ENCODE measurements at places on chromosomes 13 and 19. TPM values are rescaled to one million over a fixed set of nuclear protein-coding genes. Genes with fewer than 3 reads are reported as not detected.

DNA sequence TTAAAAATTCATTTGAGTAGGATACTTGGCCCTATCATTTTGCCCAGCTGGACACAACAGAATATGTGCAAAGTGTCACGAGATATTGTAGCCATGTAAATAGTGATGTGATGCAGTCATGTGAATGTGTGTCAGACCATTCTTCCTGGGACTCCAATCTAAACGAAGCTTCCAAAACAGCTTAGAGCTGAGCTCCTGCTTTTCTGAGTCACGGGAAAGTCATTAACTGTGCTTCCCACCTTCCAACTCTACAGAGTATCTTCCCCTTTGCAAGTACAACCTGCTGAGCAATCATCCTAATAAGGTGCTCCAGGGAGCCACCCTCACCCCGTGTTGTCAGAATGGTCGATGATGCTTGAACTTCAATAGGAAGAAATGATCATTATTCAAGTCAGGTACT, 294.7 kb downstream of the MYO16 start:
- peaks cover 11% of the 10 kb centered on the region for H3K4me1 ChIP-seq
- no peaks in the 10 kb centered on the region for H3K27me3 ChIP-seq
- no peak overlapping the region for H3K4me3 ChIP-seq
- DNase-seq = no peak
- no peak overlapping the region for H3K27ac ChIP-seq
- H3K36me3 ChIP-seq = no peaks in the 10 kb centered on the region

- H3K27ac ChIP-seq = peak overlapping the region; percentile 56
- peaks cover 24% of the 10 kb centered on the region for H3K4me1 ChIP-seq
- H3K27me3 ChIP-seq = no peaks in the 10 kb centered on the region
- peak; percentile 93 for DNase-seq
- peak overlapping the region; percentile 8 for H3K4me3 ChIP-seq
These were observed 19.8 kb downstream of the COL4A1 start for GRCh38 chr13:110286833-110287819.

DNA sequence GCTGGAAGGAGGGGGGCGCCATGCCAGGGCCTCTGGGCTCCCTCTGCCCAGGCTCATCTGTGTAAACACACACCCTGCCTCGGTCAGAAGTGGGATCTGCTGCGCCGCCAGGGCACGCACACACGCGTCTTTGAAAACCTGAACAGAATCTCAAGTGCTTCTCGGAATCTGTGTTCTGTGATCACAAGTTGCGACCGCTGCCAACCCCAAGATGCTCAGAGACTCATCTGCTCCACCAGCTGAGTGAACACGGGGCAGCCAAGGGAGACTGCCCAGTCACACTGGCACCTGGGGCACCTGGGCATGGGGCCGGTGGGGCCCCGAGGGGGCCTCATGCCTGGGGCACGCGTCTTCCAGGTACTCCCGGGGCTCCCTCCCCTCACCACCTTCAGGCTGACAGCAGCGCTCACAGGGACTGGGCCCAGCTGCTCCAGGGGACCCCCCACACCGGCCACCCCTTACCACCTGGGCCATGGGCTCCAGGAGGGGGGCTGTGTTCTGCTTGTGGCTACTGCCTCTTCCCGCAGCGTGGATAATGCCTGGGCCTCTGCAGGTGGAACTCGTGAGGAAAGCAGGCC, 59.0 kb downstream of the KLF2 start:
- DNase-seq = no peak
- no peak overlapping the region for H3K4me3 ChIP-seq
- H3K36me3 ChIP-seq = peaks cover 3% of the 10 kb centered on the region
- no peak overlapping the region for H3K27ac ChIP-seq
- no peaks in the 10 kb centered on the region for H3K27me3 ChIP-seq

DNA sequence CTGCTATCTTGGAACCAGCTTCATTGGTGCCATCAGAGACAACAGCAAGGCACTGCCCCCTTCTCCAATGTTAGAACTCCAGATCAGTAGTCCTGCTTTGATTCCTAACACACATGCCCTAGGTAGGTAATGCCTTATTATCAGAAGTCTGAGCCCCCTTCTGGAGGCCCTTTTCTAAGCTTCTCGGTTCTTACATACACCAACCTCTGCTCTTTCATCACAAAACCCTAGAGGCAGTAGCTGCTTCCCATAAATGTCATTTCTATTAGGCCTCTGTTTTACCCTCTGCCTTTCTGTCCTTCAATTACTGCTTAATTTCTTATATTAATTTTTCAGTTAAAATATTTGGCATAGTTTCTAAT, 65.3 kb upstream of the KLHL1 start:
- no peak for DNase-seq
- H3K36me3 ChIP-seq = no peaks in the 10 kb centered on the region
- H3K27me3 ChIP-seq = no peaks in the 10 kb centered on the region

DNA sequence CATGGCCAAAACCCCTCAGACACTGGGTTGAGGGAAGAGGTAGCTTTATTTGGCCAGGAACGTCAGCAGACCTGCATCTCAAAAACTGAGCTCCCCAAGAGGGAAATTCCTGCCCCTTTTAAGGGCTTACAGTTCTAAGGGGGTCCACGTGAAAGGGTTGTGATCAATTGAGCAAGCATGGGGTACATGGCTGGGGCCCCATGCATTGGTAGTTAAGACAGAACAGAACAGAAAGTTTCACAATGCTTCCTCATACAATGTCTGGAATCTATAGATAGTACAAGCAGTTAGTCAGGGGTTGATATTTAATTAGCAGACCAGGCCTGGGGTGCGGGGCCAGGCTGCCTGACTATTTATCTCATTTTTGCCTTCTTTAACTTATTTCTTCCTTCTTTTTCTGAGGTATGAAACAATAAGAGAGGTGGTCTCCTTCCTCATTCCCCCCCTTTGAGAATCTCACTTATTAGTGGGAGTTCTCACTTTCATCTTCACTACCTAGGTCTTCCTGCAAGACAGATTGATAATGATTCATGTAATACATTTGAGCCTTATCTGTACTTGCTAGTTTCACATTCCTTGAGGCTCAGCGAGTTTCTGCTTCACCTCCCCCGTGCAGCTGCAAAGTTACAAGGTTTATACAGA, 84.8 kb downstream of the SLC25A15 start:
- no peak overlapping the region for H3K27ac ChIP-seq
- no peaks in the 10 kb centered on the region for H3K36me3 ChIP-seq
- no peaks in the 10 kb centered on the region for H3K4me1 ChIP-seq
- H3K27me3 ChIP-seq = no peaks in the 10 kb centered on the region

- no peak for DNase-seq
- H3K4me1 ChIP-seq = peaks cover 21% of the 10 kb centered on the region
- peak overlapping the region; percentile 91 for H3K27ac ChIP-seq
- peaks cover 12% of the 10 kb centered on the region for H3K36me3 ChIP-seq
- H3K27me3 ChIP-seq = no peaks in the 10 kb centered on the region
- H3K4me3 ChIP-seq = peak overlapping the region; percentile 62
These were observed 811 bp upstream of the PRMT1 start for GRCh38 chr19:49676136-49676783.

DNA sequence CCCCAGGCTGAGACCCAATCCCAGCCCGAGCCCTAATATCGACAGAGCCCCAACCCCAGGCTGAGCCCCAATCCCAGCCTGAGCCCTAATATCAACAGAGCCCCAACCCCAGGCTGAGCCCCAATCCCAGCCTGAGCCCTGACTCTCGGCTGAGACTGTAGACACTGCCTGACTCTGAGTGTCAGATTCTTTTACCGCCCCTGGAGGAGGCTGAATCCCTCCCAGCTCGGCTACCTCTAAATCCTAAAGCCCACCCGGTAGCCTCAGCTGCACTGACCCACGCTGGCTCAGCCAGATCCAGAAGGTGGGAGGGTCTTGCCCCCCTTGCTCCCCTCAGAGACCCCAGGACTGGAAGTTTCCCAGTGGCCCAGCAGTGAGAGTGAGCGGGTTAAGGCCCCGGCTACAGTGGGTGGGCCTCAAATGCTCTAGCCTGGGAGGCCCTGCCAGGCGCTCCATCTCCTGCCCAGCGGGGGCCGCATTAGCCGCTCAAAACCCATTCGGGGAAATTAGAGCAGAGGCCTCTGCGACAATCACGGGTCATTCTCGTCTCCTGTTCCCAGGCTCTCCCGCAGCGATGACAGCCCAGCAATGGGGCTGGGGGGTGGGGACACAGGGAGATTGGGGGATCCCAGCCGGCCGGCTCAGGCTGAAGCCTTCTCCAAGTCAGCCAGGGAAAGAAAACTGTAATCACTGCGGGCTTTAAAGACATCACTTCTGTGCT, 43.8 kb downstream of the ZNRF4 start:
- no peak for DNase-seq
- no peaks in the 10 kb centered on the region for H3K4me1 ChIP-seq
- no peak overlapping the region for H3K4me3 ChIP-seq
- no peaks in the 10 kb centered on the region for H3K27me3 ChIP-seq
- H3K36me3 ChIP-seq = no peaks in the 10 kb centered on the region

- no peaks in the 10 kb centered on the region for H3K36me3 ChIP-seq
- no peaks in the 10 kb centered on the region for H3K4me1 ChIP-seq
- H3K4me3 ChIP-seq = peak within 1 kb of the TSS; percentile 54
- no peaks in the 10 kb centered on the region for H3K27me3 ChIP-seq
- peak within 1 kb of the TSS; percentile 65 for H3K27ac ChIP-seq
These were observed at the start of gene MYDGF for GRCh38 chr19:4669723-4670480. MYDGF (minus strand) TSS chr19:4670342; CDS start chr19:4670334, 8 bp downstream.

DNA sequence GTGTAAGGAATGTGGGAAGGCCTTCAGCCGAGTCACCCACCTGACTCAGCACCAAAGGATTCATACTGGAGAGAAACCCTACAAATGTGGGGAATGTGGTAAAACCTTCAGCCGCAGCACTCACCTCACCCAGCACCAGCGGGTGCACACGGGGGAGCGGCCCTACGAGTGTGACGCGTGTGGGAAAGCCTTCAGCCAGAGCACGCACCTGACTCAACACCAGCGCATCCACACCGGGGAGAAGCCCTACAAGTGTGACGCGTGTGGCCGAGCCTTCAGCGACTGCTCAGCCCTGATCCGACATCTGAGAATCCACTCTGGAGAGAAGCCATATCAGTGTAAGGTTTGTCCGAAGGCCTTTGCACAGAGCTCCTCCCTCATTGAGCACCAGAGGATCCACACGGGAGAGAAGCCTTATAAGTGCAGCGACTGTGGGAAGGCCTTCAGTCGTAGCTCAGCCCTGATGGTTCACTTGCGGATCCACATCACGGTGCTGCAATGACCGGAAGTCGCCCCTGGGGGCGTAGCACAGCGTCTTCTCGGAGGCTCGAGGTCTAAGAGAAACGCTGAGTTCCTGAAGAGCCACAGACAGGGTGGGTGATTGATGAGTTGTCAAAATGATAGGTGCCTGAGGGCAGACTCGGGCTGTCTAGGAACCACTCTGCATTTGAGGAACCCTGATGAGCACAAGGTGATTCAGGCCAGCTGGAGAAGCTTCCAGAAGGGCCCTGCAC, 12.2 kb downstream of the ZSCAN22 start:
- no peak overlapping the region for H3K4me3 ChIP-seq
- H3K27me3 ChIP-seq = no peaks in the 10 kb centered on the region
- peak; percentile 40 for DNase-seq
- no peak overlapping the region for H3K27ac ChIP-seq

ZNF649 gene
- 8.8 TPM for total RNA-seq

SIRT2 gene
- 29.6 TPM for total RNA-seq

GGACT gene
- total RNA-seq = 5.3 TPM

RFXANK gene
- 161 TPM for total RNA-seq

MEIOSIN gene
- not detected for total RNA-seq

Measured in PC-9 (cell line).